ENCODE measurements at places on chromosomes 13 and 19.
A peak's percentile ranks its signal among the peaks of the same experiment; 100 is the strongest.

- no peak for DNase-seq
These were observed 20.3 kb upstream of the TPTE2 start for GRCh38 chr13:19581675-19582074.

- no peak for DNase-seq
These were observed 1382.2 kb upstream of the MIR17HG start for GRCh38 chr13:89965252-89965651.

GRCh38 chr13:40600149-40600751, 66.2 kb downstream of the FOXO1 start:
- DNase-seq: no peak

DNA sequence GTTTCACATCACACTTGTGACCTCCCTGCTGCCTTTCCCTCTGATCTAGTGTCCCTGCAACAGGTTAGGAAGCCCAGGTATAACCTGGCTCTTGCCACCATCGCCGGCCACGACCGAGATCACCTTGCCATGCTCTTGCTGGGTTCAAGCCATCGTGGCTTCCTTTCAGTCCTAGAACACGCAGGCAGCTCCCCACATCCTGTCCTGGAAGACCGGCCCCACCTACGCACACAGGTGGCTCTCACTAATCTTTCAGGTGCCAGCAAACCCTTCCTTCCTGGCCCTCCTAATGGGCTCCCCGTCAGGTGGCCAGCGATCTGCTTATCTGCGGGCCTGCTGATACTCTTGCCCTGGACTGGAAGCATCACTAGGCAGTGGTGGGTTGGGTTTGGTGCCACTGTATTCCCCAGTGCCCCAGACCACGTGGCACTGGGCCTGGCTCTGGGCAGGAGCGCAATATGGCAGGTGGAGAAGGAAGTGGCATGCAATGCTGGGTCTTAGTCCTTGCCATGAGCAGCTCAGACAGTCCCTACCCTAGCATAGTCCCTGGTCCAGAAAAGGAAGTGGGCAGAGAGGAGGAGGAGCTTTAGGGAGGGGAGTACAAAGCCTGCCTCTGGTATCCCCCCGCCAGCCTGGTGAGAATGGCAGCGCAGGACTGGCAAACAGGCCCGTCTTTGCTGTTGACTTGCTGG, 11.8 kb downstream of the PPP1R37 start:
- DNase-seq: no peak

DNA sequence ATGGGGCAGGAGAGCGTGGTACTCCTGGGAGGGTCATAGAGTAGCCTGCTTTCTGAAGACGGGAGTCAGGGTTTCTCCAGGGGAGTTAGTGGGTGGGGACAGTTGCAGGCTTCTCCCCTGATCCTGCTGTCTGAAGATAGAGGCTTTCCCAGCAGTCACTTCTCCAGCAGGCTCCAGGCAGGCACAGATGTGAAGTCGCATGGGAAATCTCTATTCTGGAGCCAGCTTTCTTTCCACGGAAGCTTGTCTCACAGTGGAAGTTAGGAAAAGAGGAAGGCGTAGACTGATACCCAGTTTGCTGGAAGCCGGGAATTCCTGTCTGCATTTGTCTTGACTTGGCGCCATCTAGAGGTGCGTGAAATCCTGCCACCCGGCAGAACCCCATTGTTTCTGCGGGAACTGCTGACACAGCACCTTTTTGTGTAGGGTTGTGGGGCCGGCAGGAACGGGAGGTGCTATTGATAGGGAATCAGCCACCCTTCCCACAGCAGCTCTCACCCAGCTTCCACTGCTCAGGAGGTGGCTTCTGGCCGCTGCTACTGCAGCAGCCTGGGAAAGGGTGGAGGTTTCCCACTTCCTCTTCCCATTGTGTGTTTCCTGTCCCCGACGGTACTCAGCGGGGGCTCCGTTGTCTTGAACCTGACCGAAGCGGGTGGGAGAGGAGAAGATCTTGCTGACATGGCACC, 28.5 kb upstream of the NPAS1 start:
- peak; percentile 53 for DNase-seq

GRCh38 chr13:106475852-106476251, 59.6 kb downstream of the EFNB2 start:
- no peak for DNase-seq

- no peak for DNase-seq
These were observed 179.6 kb downstream of the EFNB2 start for GRCh38 chr13:106355866-106356265.

DNA sequence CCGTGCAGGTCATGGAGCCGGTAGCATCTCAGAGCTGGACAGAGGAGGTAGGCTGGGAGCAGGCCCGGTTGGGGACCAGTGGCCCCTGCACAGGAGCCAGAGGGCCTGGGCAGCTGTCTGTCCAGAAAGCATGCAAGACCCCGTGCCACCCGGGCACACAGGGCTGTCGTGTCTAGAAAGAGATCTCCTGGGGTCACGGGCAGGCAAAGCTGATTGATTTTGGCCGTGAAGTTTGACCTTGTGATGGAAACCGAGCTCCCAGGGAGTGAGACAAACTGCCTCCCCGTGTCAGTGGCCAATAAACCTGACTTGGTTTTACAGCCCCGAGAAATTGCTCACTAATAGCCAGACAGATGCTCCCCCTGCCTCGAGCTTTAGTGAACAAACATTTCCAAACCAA, 98.8 kb downstream of the KDM4B start:
- no peak for DNase-seq

- DNase-seq: no peak
These were observed 8.2 kb downstream of the SPPL2B start for GRCh38 chr19:2336528-2337328.

DNA sequence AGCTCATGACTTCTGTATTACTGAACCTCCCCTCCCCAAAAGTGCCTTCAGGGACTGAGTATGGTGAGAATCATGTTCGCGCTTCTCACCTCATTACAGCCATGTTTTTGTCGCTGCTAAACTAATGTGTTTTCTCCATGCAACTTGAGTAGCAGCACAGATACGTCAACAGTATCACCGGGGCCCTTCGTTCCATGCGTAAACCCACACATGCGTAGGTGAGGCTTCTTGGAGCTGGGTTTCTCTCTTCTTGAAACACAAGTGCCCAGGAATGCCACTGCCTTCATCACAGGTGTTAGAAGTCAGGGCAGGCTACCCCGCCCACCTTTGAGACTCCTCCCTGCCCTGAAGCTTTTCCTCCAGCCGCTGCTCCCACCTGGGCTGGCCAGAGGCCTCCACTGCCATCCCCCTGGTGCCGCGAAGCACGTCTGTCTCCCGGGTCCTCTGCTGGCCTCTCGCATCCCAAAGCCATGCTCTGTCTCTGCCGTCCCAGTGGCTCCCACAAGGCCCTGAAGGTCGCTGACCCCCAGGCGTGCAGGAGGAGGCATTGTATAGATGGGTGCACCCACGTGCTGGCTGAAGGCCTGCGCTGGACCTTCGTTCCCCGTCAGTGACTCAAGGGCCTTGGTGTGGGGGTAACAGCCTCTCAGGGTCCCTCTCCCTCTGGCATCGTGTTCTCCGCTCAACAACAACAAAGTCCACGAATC, 135.3 kb upstream of the MCF2L start:
- no peak for DNase-seq

GRCh38 chr13:63731896-63732295, 2316.2 kb upstream of the PCDH20 start:
- no peak for DNase-seq

DNA sequence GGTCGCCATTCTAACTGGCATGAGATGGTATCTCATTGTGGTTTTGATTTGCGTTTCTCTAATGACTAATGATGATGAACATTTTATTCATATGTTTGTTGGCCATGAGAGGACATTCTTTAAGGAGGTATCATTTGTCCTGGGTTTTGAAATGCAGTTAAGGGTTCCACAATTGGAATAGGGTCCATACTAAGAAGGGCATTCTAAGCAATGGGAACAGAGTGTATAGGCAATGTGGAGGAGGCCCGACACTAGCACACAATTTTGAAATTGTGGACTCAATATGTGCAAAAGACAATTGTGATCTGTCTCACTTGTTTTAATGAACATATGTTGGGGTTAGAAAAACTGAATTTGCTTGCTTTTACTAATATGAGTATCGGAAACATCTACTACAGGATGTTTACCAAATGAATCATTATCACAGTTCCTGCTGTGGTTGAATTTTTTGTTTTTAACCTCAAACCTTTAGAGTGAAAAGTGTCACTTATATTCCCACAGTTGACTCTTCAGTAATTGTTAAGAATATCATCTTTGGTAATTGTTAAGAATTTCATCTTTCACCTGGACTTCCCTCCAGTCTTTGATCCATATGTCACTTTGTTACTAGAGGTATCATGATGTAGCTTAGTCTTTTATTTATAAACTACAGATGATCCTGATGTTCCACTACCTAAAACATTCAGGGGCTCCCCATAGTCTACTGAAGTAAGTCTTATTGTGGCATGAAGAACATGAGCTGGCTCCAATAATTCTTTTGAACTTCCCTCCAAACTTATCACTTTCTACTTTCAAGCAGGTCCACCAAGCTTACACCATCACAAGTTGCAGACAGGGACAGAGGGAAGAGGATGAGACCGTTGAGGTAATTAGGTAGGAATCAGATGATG, 109.7 kb upstream of the KLF12 start:
- DNase-seq: no peak

DNA sequence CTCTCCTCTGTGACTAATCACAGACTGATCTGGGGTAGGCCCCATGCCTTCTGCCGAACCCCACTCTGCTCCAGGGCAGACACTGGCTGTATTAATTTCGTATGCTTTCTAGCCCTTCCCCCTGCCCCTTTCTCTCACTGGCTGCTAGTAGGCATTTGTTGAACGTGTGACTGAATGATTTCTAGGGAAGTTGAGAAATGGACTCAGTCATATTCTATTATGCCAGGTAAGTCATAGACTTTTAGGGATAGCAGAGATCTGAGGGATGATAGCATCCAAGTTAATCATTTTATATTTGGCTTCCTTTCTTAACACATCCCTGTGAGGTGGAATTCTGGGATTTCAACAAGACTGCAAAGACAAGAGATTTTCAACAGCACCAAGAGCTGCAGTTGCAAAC, 166.4 kb downstream of the FGF9 start:
- no peak for DNase-seq

- DNase-seq: no peak
These were observed 386.6 kb downstream of the KCNRG start for GRCh38 chr13:50401721-50402465.

DNA sequence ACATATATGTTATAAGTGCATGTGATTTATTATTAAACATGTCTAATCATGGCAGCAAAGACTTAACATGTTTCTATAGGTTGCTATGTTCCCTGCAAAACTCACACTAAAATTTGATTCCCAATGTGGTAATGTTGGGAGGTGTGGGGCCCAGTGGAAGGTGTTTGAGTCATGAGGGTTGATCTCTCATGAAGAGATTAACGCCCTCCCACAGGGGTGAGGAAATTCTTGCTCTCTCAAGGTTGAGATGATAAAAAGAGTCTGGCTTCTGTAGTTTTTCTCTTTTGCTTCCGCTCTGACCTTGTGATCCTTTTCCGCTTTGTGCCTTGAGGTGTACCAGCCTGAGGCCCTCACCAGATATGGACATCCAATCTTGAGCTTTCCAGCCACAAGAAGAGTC, 737.5 kb upstream of the SLITRK5 start:
- DNase-seq: no peak

DNA sequence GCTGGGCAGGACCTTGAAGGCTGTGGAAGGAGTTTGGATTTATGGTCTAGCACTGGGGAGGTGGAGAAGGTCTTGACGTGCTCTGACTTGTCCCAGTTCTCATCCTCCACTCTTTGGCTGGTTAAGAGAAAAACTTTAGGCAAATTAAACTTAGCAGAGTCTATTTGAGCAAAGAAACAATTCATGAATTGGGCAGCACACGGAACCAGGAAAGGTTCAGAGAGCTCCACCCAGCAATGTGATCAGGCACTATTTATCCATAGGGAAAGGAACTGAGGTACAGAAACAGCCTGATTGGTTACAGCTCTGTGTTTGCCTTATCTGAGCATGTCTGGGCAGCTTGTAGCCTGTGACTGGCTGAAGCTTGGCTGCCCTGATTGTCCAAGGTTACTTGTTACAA, 45.4 kb upstream of the CYP2B6 start:
- no peak for DNase-seq

DNA sequence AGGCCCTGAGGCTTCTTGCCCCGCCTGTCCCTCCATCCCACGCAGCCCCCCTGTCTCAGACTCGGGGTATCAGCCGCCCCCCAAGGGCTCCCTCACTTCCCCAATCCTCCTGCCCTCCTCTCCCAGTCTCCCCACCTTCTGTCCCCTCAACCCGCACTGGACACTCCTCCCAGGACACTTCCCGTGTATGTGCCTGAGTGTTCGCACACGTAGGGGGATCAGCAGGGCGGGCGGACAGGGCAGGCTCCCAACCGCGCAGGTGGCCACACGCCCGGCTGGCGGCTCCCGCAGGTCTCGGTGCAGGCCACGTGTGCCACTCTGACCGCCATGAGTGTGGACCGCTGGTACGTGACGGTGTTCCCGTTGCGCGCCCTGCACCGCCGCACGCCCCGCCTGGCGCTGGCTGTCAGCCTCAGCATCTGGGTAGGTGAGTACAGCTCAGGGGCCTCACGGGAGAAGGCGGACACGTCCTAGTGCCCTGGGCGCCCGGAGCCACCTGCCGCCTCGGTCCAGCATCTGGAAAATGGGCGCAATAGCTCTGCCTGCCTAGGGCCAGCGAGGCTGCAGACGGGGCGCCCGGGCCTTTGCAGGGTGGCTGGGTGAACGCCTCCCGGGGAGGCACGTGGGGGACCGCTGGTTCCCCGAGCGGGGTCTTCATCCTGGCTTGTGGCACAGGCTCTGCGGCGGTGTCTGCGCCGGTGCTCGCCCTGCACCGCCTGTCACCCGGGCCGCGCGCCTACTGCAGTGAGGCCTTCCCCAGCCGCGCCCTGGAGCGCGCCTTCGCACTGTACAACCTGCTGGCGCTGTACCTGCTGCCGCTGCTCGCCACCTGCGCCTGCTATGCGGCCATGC, 2.3 kb downstream of the KISS1R start:
- DNase-seq: no peak

- no peak for DNase-seq
These were observed 27.9 kb downstream of the C13orf46 start for GRCh38 chr13:113945857-113946408.

DNA sequence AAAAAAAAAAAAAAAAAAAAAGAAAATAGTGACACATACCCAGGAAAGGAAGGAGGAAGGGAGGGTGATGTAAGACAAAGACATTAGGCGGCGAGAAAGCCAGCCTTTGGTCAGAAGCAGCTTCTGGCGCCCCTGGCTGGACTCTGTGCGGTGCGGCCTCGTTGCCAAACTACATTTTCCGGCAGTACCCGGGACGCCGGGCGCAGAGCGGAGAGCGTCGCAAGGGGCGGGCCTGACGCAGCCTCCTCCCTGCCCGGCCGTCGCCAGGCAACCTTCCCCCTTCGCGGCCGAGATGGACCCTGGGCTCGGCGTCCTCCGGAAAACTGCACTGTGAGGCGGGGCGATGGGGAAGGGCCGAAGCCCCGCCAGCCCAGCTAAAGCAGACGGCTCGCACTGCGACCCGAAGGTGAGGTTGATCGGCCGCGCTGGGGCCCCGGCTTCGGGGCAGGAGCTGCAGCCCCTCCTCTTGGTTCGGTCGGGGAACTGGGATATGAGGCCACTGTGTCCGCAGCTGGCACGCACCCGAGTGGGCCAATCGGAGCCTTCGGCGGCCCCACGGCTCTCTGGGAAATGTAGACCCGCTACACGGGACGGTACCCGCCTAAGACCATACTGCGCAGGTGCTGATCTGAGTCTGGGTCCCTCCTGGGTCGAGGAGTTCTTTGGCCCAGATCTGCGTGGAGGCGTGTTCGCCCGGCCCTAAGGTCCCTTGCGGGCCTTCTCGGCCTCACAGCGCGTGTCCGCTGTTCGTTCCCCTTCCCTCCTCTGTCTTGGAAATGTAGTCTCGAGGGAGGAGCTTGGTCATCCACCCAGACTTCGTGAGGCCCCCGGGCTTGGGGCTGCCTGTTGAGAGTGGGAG, 2.3 kb upstream of the MZF1 start:
- DNase-seq: no peak

All from NCI-H510A (cell line).